ENCODE measurements at places on chromosomes 1 and 21.

DNA sequence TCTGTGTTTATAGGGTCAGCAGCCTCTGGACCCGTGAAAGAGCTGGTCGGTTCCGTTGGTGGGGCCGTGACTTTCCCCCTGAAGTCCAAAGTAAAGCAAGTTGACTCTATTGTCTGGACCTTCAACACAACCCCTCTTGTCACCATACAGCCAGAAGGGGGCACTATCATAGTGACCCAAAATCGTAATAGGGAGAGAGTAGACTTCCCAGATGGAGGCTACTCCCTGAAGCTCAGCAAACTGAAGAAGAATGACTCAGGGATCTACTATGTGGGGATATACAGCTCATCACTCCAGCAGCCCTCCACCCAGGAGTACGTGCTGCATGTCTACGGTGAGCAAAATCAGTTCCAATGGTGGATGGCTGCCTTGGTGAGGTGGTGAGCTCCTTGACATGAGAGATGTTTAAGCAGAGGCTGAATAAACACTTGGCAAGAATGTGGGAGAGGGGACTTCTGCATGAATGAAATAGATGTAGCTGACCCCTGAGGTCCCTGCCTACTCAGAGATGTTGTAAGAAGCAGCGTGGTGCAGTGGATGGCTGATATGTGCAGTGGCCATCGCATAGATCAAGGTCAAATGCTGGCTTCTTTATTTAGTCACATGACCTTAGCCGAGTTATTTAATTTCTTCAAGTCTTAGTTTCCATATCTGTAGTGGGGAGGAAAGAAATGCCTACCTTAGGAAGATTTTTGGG, 9.3 kb downstream of the SLAMF7 start:
- no peak for DNase-seq

GRCh38 chr1:19439464-19440171, 45.7 kb downstream of the CAPZB start:
- no peak for DNase-seq

- no peak for DNase-seq
Measured at GRCh38 chr1:67126111-67126746, 8.5 kb downstream of the C1orf141 start.

DNA sequence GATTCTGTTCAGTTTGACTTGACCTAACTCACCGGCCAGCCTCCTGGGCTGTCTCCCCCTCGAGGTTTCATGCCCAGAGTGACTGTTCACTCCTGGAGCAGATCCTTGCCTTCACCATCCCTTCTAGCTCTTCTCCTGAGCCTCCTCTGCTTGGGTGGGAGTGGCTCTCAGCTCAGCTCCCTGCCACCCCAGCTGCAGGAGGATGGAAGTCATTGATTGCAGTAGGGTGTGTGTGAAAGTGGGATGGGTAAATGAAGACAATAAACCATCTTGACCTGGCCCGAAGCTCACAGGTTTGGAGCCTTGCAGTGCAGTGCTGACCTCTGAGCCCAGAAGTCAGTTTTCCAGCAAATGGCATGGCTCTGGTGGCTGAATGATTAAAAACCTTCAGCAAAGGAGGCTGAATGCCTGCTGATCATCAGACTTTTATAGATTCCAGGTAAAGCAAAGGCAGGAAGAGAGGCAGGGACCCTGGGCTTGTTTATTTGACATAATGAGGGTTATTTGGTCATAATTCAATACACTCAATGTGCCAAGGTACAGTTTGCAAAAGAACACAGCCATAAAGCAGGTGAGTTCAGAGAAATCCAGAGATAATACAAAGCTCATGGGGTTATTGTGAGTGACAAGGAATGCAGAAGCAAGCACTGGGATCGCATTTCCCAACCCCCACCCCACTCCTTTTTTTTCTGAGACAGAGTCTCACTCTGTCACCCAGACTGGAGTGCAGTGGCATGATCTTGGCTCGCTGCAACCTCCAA, 17.5 kb upstream of the TFF3 start:
- no peak for DNase-seq

DNA sequence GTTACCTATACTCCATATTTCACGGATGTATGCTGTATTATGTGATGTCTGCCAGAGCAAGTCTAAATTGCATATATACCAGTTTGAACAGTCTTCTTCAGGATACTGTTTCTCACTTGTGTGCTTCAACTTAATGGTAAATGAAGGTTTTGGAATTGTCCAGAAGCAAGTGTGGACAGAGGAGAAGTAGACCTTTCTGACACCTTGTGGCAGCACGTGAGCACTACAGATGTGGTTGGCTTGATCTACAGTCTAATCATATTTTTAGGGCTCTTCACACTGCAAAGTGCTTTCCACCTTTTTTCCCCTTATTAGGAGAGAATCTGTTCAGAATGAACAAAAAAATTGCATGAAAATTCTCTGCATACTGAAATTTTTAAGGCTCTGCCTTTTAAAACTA, 10.9 kb downstream of the MORC3 start:
- no peak for DNase-seq

- DNase-seq = peak; percentile 48
Measured at GRCh38 chr1:181126871-181127587, 38.5 kb downstream of the IER5 start.

DNA sequence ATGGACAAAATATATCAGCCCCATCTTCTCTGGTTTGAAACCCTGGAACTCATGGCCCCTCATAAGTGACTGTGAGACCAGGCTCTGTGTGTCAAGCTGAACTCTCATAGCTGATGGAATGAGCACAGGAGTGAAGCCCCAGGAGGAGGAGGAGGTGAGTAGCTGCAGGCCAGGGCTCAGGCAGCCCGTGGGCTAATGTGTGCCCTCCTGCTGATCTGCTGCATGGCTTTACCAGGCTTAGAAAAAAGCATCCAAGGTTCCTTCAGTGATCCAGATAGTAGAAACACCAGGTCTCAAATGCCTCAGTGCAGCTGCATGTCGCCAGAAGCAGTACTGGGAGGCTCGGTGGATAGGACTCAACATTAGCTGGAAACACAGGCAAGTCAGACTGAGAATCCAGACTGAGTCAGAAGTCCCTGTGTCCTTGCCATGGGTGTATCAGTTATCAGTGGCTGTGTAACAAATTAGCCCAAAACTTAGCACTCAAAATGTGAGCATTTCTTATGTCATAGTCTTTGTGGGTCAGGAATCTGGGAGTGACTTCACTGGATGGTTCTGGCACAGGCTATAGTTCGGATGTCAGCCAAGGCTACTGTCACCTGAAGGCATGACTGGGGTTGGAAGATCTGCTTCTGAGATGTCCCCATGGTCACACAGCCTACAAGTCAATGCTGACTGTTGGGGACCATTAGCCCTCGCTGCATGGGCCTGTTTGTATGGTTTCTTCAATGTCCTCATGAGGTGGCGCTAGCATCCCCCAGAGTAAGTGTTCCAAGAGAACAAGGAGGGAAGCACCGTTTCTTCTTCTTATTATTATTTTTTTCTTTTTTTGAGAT, 255.4 kb upstream of the IRF2BP2 start:
- no peak for DNase-seq

GRCh38 chr21:35609263-35609662, 451.1 kb downstream of the SETD4 start:
- no peak for DNase-seq

DNA sequence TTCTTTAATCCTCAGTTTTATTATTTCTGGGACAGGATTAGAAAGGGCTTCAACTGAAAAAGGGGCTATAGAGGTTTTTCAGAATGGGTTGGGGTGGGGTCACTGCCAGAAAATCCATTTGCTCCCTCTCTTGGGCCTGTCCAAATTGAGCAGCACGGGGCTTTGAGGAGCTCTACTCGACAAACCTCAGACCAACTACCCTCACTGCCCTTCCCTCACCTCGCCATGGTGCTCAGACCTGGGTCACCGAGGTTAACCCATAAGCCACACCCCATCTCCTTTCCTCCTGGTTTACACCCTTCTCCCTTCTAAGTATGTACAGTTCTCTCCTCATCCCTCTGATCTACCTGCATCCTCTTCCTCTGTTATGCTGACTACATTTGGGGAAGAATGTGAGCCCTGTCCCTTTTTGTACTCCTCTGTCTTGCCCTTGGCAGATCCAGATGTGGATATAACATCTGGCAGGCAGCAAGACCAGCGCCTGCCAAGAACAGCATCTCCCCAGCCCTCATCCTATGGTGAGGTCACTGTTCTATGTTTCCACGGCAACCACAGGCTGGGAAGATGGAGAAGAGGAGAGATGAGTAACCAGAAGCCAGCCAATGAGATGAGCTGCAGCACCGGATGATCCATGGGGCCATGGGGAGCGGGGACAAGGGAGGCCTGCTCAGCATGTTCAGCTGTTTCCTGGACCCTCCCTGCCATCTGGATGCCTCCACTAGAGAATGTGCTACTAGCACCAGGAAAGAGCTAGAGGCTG, 3.7 kb upstream of the FABP3 start:
- DNase-seq = no peak

DNA sequence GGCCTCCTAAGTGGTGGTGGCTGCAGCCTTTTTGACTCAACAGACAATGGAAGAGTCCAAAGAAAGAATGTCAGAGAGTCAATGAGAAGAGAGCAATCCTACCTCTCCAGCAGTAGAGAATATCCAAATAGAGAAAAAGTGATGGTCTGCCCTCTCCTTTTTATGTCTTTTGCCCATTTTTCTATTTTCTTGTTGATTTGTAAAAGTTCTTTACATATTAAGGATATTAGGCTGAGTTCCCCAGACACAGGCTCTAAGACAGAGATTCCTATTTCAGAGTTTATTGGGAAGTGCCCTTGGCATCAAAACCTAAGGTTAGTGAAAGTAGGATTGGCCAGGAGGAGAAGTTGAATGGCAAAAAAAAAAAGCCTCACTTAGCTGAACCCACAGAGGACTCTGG, 20.3 kb upstream of the SLC30A1 start:
- no peak for DNase-seq

- no peak for DNase-seq
Measured at GRCh38 chr1:12185036-12185917, 18.5 kb downstream of the TNFRSF1B start.

GRCh38 chr1:156746728-156747631, 4.5 kb downstream of the HDGF start:
- DNase-seq = peak; percentile 22

DNA sequence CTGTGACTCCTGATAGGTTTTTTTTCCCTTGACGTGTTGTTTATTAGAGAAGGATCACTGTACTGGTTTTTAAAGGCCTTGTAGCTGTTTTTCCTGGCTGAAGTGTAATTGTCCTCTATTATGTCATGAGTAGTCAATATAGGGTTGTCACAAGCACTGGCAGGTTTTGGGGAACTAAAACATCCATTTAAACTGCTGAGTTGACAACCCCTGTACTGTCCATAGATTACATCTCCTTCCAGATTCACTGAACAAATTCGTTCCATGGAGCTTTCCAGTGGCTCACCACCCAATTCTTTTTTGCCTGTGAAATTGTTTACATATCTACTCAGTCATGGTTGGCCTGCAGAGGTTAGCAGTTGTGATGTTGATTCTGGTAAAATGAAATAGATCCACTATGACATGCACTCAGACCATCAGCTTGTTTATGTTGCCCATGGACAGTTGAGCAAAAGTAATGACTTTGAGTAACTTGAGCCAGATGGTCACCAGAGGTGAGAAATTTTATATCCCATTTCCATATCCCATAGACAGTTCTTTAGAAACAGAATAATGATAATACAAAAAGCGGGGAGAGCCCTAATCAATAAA, 59.9 kb upstream of the QSOX1 start:
- no peak for DNase-seq

DNA sequence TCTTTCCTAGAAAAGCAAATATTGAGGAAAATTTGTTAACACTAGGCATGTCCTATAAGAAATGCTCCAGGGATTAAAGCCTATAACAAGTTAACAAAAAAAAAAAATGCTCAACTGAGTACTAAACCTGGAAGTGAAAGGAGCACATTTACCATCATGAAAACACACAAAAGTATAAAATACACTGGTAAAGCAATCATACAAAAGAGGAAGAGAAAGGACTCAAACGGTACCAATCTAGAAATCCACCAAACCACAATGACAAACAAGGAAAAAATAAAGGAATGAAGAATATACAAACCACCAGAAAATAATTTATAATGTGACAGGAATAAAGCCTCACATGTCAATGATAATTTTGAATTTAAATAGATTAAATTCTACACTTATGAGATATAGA, 21.2 kb downstream of the CD1E start:
- no peak for DNase-seq

GRCh38 chr1:64691626-64692025, 53.2 kb upstream of the RAVER2 start:
- no peak for DNase-seq

DNA sequence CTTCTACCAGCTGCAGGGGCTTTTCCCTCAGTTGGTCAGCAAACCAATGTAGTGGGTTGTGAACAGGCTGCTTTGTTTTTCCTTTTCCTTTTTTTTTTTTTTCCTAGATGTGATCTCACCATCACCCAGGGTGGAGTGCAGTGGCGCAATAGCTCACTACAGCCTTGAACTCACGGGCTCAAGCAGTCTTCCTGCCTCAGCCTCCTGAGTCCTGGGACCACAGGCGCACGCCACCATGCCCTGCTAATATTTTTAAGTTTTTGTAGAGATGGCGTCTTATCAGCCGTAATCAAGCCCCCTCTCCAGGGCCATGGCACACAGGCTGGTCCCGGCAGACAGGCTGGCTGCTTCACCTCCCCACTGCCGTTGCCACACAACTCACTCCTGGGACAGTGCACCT, 3.4 kb upstream of the TRIM11 start:
- DNase-seq = no peak

- DNase-seq = peak; percentile 83
Measured at GRCh38 chr1:54259546-54260140, 59.7 kb downstream of the MRPL37 start.

All from NCI-H1436 treated with DMSO at 0.1 percent for 48 hours (cell line).